ENCODE measurements at places on chromosomes 5 and 9. TPM values are rescaled to one million over a fixed set of nuclear protein-coding genes. Genes with fewer than 3 reads are reported as not detected.

GRCh38 chr5:9691261-9691660 is 61.1 kb upstream of the TAS2R1 start:
- no peak for DNase-seq

- DNase-seq: no peak
Observed at GRCh38 chr9:7137040-7137439, 379.3 kb downstream of the KDM4C start.

- DNase-seq: no peak
Observed at GRCh38 chr5:1540831-1541701, 17.3 kb upstream of the LPCAT1 start.

DNA sequence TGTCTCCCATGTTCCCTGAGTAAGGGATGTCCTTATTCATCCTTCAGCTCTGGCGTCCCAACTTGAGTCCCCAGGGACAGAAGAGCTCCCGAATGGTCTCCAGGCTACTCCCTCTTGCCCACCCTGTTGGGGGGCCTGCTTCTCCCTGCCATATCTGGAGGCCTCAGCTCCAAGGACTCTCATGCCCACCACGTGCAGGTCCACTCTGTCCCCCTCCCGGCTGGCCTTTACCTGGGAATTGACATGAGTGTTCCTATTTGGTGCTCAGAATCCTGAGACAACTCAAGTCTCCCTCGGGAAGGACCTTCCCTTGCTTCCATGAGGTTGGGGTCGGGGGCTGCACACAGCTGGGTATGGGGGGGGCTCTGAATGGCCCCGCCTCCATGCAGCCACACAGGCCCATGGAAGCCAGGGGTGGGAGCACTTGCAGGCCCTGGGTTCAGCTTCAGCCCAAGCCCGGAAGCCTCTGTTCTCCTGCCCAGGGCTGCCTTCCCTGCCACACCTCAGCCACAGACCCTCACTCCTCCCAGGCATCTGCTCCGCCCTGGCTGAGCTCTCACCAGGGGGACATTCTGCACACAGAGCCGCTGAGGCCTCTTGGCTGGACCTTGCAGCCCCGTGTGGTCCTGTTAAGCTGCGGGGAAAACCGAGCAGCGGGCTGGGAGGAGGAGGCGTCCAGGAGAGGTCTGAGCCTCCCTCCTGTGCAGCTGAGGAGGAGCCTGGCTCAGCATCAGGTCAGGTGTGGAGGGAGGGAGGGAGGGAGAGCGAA is 121.9 kb downstream of the PHF2 start:
- no peak for DNase-seq

- DNase-seq: no peak
Observed at GRCh38 chr5:13658761-13659160, 285.7 kb downstream of the DNAH5 start.

GLE1 gene
- total RNA-seq: 8.5 TPM

PPP2R2B gene
- not detected for total RNA-seq

NACC2 gene
- total RNA-seq: 10.9 TPM

DND1 gene
- total RNA-seq: 0.22 TPM

Measured in lung microvascular endothelial cell (primary cell).